ENCODE measurements at places on chromosomes 7 and 10.

DNA sequence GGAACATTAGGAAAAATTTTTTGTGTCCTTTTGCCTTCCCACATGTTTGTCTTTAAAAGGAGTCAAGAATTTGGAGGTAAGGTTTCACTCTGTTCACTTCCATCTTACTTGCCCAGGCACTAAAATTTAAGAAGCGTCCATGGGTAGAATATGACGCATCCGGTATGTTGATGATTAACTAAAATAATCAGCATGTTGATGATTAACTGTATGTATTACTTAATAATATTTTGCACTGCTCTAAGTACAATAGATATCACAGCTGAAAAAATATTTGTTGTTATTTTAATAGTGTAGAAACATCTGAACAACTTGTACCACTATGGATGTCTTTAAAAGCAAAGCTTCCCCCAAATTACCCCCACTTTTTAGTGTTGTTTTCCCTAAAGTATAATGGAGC is 11.5 kb downstream of the ANKRD22 start:
- DNase-seq = no peak

GRCh38 chr7:36777062-36777461 is 52.8 kb upstream of the AOAH start:
- peak; percentile 20 for DNase-seq

DNA sequence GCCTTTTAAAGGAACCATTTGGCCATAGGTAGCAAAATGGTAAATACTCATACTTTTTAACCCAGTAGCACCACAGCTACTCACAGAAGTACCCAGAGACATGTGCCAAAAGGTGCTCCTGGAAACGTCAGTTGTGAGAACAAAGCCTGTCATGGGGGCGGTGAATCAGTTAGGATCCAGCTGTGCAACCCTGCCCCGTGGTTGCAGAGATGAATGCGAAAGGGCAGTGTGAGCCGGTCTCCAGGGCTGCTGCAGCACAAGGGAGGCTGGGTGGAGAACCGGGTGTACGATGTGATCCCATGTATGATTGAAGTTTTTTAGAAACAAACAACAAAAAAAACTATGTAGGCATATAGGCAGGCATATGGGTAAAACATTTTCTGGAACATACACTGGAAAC is 1.3 kb upstream of the LRRC18 start:
- DNase-seq = no peak

DNA sequence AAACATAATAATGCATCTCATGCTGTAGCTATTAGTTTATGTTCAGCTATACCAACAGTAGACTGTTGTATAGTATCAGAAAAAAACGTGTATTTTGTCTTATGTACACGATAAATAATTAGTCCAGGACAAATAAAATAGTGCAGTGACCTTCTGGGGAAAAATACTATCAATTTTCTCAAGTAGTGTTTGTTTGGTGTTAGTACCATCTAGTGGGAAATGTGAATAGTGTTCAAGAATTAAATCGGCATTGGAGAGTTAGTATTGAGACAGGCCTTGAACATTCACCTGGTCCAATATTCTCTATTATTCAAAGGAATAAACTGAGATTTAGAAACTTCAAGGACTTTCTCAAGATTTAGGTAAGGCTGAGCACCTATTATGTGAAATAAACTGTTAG is 21.7 kb upstream of the OR2A5 start:
- DNase-seq = no peak

- no peak for DNase-seq
Measured at GRCh38 chr10:48589266-48589665, 15.6 kb downstream of the ARHGAP22 start.

GRCh38 chr10:13163859-13164258 is 2.5 kb downstream of the MCM10 start:
- DNase-seq = no peak

- DNase-seq = no peak
Measured at GRCh38 chr7:100900978-100901377, 5.3 kb upstream of the ACHE start.

- no peak for DNase-seq
Measured at GRCh38 chr7:112020800-112021199, 185.4 kb downstream of the DOCK4 start.

- DNase-seq = peak; percentile 42
Measured at GRCh38 chr7:23469150-23469960, 936 bp downstream of the IGF2BP3 start.

- no peak for DNase-seq
Measured at GRCh38 chr7:140232957-140233917, 56.5 kb upstream of the KDM7A start.
